ENCODE measurements at places on chromosomes 5 and 9.
A peak's percentile ranks its signal among the peaks of the same experiment; 100 is the strongest.

GRCh38 chr9:14932641-14933040 is 22.4 kb upstream of the FREM1 start:
- H3K27ac ChIP-seq = no peak overlapping the region
- H3K4me1 ChIP-seq = no peaks in the 10 kb centered on the region
- no peak overlapping the region for H3K4me3 ChIP-seq
- no peaks in the 10 kb centered on the region for H3K36me3 ChIP-seq
- no peaks in the 10 kb centered on the region for H3K27me3 ChIP-seq

DNA sequence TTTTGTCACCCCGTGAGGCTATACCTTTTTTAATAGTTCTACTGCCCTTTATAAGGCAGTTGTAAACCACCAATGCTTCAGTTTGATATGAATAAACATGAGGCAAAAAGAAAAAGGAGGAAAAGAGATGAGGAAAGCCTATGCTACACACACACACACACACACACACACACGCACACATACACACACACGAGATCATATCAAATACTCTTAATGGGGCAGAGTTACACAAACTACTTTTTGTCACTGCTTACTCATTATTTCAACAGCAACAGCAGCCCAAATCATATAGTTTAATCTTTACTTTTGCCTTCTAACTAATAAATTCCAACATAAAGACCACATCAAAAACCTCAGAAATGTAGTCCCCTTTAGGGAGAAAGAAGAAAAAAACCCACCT is 116.8 kb upstream of the PAM start:
- no peaks in the 10 kb centered on the region for H3K36me3 ChIP-seq
- no peak overlapping the region for H3K27ac ChIP-seq
- no peaks in the 10 kb centered on the region for H3K4me1 ChIP-seq

GRCh38 chr5:144531188-144531587 is 360.5 kb downstream of the KCTD16 start:
- H3K4me3 ChIP-seq = no peak overlapping the region
- no peak for DNase-seq
- H3K27me3 ChIP-seq = no peaks in the 10 kb centered on the region
- no peaks in the 10 kb centered on the region for H3K4me1 ChIP-seq

DNA sequence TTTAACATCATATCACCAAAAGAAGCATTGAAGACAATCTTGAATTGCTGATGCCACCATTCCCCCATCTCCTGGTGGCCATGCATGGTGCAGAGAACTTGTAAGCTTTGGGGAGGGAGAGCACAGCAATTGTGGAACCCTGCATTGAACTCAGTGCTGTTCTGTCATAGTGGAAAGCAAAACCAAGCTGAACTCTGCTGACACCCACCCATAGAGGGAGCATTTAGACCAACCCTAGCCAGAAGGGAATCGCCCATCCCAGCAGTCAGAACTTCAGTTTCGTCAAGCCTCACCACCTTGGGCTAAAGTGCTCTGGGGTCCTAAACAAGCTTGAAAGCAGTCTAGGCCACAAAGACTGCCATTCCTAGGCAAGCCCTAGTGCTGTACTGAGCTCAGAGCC is 37.4 kb upstream of the RUSC2 start:
- H3K4me3 ChIP-seq = no peak overlapping the region
- H3K4me1 ChIP-seq = no peaks in the 10 kb centered on the region

GRCh38 chr5:135079099-135079681 is 45.2 kb upstream of the PITX1 start:
- no peak overlapping the region for H3K27ac ChIP-seq
- H3K27me3 ChIP-seq = no peaks in the 10 kb centered on the region
- H3K4me1 ChIP-seq = no peaks in the 10 kb centered on the region

DNA sequence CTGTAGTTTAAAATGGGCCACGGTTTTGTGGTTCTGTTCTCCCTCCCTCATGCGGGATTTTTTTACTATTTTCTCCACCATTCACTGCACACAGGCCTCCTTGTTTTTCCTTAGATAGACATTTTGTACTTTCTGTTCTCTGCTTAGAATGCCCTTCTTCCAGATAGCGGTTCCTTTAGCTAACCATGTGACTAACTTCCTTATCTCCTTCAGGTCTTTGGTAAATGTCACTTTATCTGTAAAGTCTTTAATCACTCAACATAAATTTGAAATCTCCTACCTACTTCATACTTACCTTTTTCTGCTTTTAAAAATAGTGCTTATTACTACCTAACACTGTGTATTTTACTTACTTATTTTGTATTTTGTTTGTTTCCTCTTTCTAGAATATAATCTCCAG is 15.0 kb downstream of the FER start:
- H3K36me3 ChIP-seq = no peaks in the 10 kb centered on the region
- H3K27ac ChIP-seq = no peak overlapping the region
- no peak for DNase-seq
- H3K4me1 ChIP-seq = no peaks in the 10 kb centered on the region

- no peak overlapping the region for H3K4me3 ChIP-seq
- no peak overlapping the region for H3K27ac ChIP-seq
- DNase-seq = no peak
- no peaks in the 10 kb centered on the region for H3K36me3 ChIP-seq
Observed at GRCh38 chr9:105050296-105050695, 122.3 kb upstream of the ABCA1 start.

DNA sequence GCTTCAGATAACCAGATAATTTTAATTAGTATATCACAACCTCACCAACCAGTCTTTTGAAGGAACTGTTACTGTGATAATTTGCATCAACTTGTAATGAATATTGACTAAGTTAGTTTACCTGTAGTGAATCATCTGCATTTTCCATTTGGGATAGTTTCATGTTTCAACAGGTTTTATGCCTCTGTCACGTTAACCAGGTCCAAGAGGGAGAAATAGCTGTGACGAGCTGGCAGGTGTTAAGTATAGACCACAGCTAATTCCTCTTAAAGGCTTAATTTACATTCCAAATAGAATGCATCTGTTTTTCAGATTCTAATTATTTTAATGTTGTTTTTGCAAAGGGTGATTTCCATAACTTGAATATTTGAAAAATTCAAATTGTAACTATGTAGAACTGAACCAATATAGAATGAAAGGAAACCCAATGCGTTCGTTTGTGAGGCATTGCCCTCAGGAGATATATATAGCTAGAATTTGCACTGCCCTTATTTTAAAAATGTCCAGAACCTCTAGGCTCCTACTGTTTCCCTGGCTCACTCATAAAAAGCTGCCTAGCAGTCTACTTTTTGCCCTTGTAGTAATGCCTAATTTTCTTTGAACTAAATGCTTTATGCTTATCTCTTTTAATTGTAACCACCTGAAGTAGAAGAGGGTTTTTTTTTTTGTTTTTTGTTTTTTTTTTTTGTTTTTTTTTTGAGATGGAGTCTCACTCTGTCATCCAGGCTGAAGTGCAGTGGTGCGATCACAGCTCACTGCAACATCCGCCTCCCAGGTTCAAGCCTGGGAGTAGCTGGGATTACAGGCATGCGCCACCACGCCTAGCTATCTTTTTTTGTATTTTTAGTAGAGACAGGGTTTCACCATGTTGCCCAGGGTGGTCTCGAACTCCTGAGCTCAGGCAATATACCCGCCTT is 270.5 kb downstream of the SMARCA2 start:
- no peaks in the 10 kb centered on the region for H3K27me3 ChIP-seq
- no peak overlapping the region for H3K27ac ChIP-seq
- H3K36me3 ChIP-seq = no peaks in the 10 kb centered on the region

DNA sequence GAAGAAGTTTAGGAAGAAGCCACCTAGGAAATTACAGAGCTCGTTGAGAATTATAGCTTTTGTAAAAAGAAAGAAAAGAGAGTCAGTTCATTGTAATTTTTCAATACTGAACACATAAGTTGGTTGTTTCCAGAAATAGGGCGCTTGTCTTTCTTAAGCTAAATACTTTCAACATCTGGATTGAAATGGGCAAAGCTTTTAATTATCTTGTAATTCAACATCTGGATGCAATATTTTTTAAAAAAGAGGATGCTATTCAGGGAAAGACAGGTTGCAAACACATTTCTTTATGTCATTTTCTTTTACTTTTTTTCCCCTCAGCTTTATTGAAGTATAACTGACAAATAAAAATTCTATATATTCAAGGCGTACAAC is 100.7 kb upstream of the TRPC7 start:
- no peaks in the 10 kb centered on the region for H3K36me3 ChIP-seq
- no peak overlapping the region for H3K27ac ChIP-seq
- no peak overlapping the region for H3K4me3 ChIP-seq
- no peaks in the 10 kb centered on the region for H3K4me1 ChIP-seq

GRCh38 chr5:132457371-132458225 is 33.0 kb downstream of the IRF1 start:
- no peaks in the 10 kb centered on the region for H3K27me3 ChIP-seq
- no peaks in the 10 kb centered on the region for H3K36me3 ChIP-seq
- H3K4me3 ChIP-seq = no peak overlapping the region
- H3K4me1 ChIP-seq = no peaks in the 10 kb centered on the region

- no peaks in the 10 kb centered on the region for H3K4me1 ChIP-seq
- H3K27me3 ChIP-seq = no peaks in the 10 kb centered on the region
- no peak for DNase-seq
- no peaks in the 10 kb centered on the region for H3K36me3 ChIP-seq
Observed at GRCh38 chr9:119154527-119154926, 214.7 kb downstream of the BRINP1 start.

DNA sequence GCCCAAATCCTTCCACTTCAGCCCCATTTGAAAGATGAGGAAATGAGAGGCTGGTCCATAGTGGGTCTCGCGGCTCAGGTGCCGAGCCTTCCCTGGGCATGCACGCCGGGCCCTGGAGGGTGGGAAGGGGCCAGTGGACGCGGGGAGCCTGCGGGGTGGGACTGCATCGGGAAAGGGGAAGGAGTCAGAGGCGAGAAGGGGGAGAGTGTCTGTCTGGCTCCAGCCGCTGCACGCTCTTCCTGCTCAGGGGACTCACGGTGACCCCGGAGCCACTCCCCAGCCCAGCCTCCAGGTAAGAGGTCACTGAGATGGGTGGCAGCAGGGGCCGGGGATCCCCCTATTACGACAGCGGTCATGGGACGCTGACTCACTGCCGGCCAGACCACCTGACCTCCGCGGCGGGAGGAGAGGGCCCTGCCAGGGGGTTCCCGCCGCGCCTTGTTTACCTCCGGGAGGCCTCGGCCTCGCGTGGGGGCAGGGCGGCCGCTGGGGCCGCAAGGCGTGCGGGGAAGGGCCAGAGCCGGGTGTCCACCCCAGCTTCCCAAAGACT is 1.9 kb upstream of the SQSTM1 start:
- H3K4me3 ChIP-seq = peak overlapping the region; percentile 33
- H3K4me1 ChIP-seq = peaks cover 41% of the 10 kb centered on the region
- peaks cover 2% of the 10 kb centered on the region for H3K36me3 ChIP-seq
- H3K27ac ChIP-seq = peak overlapping the region; percentile 99
- peak; percentile 82 for DNase-seq
- no peaks in the 10 kb centered on the region for H3K27me3 ChIP-seq

DNA sequence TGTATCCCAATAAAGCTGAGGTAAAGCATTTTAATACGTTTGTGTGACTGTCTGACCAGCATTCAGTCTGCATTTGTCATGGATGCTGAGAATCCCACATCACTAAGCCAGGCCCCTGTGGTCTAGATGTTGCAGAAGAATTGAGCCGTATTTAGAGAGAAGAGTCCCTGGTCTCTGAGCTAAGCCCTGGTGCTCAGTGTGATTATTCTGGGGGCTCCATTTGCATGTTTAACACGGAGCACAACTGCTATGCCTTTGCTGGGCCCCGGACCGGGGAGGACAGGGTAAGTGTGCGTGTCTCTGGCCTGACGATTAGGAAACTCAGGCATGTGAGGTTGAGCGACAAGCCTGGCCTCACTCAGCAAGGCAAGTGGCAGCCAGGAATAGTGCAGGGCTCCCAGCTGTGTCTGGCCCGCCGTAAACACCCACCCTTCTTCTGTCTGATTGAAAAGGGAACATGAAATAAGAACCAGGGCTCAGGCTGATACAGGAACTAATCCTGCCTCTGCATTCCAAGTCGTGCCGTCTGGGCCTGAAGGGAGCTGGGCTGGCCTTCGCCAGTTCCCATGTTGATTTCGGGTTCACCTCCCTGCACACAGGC is 22.3 kb downstream of the FAM78A start:
- H3K27ac ChIP-seq = no peak overlapping the region
- no peak overlapping the region for H3K4me3 ChIP-seq
- no peak for DNase-seq
- H3K27me3 ChIP-seq = no peaks in the 10 kb centered on the region
- no peaks in the 10 kb centered on the region for H3K4me1 ChIP-seq

DNA sequence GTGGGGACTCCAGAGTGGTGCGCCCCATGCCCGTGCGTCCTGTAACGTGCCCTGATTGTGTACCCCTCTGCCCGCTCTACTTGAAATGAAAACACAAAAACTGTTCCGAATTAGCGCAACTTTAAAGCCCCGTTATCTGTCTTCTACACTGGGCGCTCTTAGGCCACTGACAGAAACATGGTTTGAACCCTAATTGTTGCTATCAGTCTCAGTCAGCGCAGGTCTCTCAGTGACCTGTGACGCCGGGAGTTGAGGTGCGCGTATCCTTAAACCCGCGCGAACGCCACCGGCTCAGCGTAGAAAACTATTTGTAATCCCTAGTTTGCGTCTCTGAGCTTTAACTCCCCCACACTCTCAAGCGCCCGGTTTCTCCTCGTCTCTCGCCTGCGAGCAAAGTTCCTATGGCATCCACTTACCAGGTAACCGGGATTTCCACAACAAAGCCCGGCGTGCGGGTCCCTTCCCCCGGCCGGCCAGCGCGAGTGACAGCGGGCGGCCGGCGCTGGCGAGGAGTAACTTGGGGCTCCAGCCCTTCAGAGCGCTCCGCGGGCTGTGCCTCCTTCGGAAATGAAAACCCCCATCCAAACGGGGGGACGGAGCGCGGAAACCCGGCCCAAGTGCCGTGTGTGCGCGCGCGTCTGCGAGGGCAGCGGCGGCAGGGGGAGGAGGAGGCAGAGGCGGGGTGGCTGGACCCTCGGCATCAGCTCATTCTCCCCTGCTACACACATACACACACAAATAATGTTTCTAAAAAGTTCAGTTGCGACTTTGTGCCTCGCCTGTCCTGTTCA is 668 bp downstream of the GLIS3 start:
- peak overlapping the region; percentile 54 for H3K27ac ChIP-seq
- peak overlapping the region; percentile 56 for H3K4me3 ChIP-seq
- DNase-seq = no peak
- H3K4me1 ChIP-seq = peaks cover 2% of the 10 kb centered on the region
- no peaks in the 10 kb centered on the region for H3K27me3 ChIP-seq

DNA sequence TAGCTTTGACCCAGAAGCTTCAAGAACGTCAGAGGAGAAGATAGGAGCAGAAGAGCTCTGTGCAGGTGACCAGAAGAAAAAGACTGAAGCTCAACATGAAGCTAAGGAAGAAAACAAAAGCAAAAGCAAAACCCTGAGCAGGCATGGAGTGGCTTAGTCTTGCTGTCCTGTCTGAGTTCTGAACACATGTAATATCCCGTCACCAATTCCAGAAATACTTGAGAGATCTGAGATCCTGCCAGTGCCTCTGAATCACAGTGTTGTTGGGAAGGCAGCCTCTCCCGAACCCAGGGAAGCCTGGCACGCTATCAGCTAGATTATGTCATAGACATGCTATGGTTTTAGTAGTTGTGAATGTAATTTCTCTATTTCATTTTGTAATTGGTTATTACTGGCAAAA is 235.7 kb downstream of the ICE1 start:
- H3K4me1 ChIP-seq = no peaks in the 10 kb centered on the region
- no peaks in the 10 kb centered on the region for H3K27me3 ChIP-seq
- no peak overlapping the region for H3K27ac ChIP-seq

GRCh38 chr5:135337064-135337463 is 62.0 kb downstream of the MACROH2A1 start:
- no peaks in the 10 kb centered on the region for H3K4me1 ChIP-seq
- H3K27me3 ChIP-seq = no peaks in the 10 kb centered on the region
- H3K36me3 ChIP-seq = peaks cover 15% of the 10 kb centered on the region
- H3K4me3 ChIP-seq = no peak overlapping the region
- H3K27ac ChIP-seq = no peak overlapping the region
- DNase-seq = no peak
